ENCODE measurements at places on chromosomes 1 and 21.

GRCh38 chr21:44379991-44380865, 26.8 kb downstream of the TRPM2 start:
- DNase-seq = peak; percentile 62

- DNase-seq = no peak
Observed at GRCh38 chr1:56686169-56686568, 41.1 kb downstream of the PRKAA2 start.

GRCh38 chr1:166379447-166379846, 212.6 kb upstream of the FAM78B start:
- no peak for DNase-seq

DNA sequence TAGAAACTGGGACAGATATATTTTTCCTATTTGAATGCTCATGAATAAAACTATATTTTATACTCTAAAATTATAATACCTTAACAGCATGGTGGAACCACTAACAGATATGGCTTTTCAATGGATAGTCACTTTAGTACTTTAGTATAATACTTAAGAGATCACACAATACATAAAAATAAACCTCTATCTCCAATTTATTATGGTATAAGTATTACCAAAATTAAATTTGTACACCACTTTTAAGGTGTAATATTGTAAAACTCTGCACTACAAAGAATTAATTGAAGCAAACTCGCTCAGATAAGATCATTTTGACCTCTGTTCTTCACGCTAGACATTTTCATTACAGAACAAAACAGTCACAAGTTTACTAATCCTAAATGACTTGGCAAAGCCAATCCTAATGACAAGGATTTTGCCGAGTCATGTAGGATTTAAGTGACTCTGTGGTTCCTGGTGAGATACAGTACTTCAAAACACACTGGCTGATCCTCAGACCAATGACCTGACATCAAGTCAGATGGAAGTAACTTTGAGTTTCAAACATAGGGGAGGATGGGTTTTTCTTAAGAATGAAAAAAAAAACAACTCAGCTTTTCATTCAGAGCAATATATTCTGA, 200.6 kb downstream of the SMYD3 start:
- no peak for DNase-seq
